NCI-H774 (cell line): ENCODE measurements at places on chromosomes 11 and 22.
A peak's percentile ranks its signal among the peaks of the same experiment; 100 is the strongest.

GRCh38 chr11:130145975-130146776 lies 13.4 kb upstream of the ST14 start:
- no peak for DNase-seq

- no peak for DNase-seq
These were observed 3.8 kb upstream of the CYP2D6 start for GRCh38 chr22:42134100-42135020.

DNA sequence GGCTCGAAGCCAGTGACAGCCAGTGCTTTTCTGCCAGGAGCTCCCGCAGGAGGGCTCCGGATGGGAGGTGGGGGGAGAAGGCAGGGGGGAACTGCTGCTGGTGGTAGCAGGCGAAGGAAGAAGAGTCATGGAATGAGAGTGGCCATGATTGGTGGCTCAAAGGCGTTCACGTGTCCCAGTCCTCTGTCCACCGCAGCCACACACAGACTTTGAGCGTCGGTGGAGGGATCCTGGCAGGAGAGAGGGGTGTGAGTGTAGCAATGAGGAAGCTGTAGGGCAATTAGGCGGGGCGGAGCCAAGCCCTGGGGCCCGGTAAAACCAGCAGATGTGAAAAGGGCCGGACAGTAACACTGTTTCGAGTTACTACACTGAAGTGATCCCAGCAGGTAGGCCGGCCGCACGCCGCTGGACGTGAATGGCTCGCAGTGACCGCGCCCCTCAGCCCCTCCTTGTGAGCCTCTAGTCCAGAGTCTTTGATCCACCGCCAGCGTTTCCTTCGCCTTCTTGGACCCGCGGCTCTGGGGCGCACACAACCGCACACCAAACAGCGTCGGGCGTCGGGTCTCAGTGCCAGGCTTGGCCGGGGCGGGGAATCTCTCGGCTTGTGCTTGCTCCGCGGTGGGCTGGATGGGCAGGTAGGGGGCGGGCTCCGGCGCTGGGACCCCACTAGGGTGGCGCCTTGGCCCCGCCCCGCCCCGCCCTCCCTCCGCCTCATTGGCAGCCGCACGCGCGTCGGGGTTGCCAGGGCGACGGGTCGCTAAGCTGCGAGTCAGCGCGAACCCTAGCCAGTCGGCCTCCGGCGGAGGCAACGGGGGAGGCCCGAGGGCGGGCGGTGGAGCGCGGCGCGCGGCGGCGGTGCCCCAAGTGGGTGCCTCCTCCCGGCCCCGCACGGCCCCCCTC lies at the start of gene LRRC10B:
TSS of gene LRRC10B (plus strand) at position 788 of the 900 bp plus-strand sequence. CDS start 250 bp downstream, outside the sequence.
- peak; percentile 76 for DNase-seq

DNA sequence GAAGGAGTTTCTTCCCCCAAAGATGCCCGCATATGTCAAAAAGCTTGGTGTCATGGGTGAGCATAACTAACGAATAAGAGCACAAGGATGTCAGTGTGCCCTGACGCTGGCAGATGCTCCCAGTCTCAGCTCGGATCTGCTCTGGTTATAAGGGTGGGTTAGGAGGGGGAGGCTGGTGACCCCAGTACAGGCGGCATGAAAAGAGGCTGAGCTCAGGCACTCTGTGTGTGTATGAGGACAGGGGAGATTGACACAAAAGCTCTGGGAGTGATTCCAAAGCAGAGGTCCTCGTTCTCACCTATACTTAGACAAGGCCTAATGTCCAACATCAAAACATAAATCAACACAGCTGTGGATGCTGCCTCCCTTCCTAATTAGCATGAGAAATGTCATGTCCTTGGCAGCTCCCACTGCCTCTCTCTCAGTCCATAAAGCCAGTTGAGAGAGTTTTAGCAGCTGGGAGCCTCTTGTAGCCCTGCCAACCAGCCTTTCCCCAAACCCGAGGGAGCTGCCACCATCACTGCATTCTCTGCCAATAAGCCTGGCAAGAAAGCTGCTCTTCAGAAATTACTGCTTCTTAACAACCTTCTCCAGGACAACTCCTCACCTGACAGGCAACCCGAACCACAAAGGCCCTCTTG lies 59.8 kb downstream of the SC5D start:
- peak; percentile 35 for DNase-seq

GRCh38 chr11:89176938-89177337 lies 737 bp upstream of the TYR start:
- DNase-seq, result no peak

DNA sequence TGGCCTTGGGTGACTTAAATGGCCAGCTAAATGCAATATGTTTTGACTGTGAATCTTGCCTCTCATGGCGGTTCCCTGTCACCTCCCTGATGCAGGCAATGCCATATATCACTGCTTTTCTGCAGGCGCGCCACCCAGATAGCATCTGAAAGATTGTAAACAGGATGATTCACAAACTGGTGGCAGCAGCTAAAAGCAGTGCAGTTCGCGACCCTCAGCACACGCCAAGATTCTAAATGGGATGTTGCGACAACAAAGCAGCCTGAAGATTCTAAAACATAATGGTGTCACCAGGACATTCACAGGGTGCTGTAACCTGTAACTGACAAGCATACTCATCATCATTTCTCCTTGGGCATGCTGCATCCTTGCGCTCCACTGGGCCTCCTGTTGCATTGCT lies 440.4 kb upstream of the CADM1 start:
- DNase-seq, result no peak

DNA sequence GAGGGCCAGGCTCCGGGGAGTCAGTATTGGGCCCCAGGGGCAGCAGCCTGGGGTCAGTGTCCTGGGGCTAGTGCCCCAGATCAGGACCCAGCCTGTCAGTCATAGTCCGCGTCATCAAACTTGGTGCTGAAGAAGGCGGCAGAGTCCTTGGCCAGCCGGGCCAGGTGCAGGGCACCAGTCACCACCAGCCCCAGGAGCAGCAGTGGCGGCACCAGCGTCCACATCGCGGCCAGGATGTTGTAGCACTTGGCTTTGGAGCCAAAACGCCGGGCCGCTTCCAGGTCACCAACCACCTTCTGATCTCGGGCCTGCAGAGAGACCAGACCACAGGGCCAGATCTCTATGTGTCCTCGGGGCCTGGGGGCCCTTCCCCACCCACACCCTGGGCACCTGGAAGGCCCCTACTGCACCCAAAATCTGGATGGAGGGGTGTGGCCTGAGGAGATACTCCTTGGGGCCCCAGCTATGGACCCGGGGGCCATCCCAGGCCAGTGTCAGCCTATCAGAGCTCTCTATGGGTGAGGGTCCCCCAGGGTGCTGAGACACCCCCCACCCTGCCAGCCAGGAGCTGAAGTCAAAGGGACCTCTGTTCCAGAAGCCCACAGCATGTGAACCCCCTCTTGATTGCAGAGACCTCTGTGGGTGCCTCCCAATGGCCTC lies 790 bp downstream of the IFITM5 start:
- no peak for DNase-seq
